H1 (cell line): ENCODE measurements at places on chromosomes 11 and 22.
A peak's percentile ranks its signal among the peaks of the same experiment; 100 is the strongest.

DNA sequence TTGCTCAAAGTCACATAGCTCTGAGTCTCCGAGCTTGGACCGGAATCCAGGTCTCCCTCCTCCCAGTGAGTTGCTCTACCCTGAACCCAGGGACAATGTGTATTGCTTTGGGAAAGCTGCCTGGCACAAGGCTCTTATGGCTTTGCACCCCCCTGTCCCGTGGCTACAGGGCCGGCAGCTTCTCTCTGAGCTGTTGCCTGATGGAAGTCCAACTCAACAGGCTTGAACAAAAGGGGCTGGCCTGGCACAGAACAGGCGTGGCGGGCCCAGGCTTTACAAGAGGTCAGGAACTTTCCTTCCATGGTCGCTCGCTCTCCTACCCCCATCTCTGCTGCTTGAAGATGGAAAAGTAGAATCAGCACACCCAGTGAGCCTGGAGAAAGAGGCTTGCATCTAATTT, 34.3 kb downstream of the MYEOV start:
- DNase-seq: peak; percentile 17

- no peak for DNase-seq
These were observed 48.0 kb downstream of the IGLL5 start for GRCh38 chr22:22935546-22936157.

- no peak for DNase-seq
These were observed 32.6 kb downstream of the WNT11 start for GRCh38 chr11:76173663-76174062.

DNA sequence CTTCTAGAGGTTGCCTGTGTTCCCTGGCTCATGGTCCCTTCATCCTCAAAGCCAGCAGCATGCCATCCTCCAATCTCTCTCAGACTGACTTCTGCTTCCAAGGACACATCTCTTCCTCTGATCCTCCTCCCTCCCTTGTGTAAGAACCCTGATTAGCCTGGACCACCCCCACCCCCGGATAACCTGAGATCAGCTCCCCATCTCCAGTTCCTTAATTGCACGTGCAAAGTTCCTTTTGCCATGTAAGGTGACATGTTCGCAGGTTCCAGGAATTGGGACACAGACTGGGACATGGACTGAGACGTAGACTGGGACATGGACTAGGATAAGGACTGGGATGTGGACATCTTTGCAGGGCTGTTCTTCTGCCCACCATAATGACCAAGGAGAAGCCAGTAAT, 925.3 kb downstream of the TBC1D22A start:
- peak; percentile 0 for DNase-seq

- no peak for DNase-seq
These were observed 9.7 kb downstream of the MRTFA start for GRCh38 chr22:40626851-40627250.

GRCh38 chr11:65356394-65356972, 1.9 kb downstream of the TIGD3 start:
- no peak for DNase-seq

- no peak for DNase-seq
These were observed 1.8 kb downstream of the C11orf68 start for GRCh38 chr11:65917077-65917433.

DNA sequence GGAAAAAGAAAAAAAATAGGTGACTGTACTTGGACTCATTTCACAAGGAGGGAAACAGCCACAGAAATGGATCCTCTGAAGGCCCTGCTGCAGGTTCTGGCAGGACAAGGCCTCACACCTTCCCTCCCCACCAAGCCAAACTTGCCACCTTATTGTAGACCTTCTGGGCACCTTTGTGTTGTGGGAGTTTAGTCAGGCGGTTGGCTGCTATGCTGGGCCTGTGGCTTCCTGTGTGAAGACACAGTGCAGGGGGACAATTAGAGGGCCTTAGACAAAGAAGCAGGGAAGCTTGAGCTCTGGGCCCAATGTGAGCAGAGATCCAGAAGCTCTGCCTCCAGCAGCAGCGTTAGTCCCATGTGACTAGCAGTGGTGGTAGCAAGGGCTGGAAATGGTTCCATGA, 4.2 kb downstream of the RAB1B start:
- no peak for DNase-seq

GRCh38 chr11:46930089-46930488, 6.5 kb upstream of the CSTPP1 start:
- no peak for DNase-seq

DNA sequence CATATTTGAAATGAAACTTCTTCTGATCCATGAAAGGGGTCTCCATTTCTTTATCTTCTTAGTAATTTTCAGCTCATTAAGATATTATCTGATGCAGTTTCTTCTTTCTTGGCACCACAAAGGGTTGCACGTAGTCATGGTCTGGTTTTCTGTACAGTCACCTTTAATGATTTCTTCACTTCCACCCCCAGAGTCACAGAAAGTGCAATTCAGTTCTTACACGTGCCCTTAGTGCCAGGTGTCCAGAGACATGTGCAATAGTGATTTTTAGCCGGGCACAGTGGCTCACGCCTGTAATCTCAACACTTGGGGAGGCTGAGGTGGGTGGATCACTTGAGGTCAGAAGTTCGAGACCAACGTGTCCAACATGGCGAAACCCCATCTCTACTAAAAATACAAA, 202.8 kb upstream of the MTNR1B start:
- DNase-seq: no peak

GRCh38 chr22:44211256-44211945, 30.7 kb downstream of the PARVG start:
- no peak for DNase-seq

- DNase-seq: no peak
These were observed 147.0 kb upstream of the NTM start for GRCh38 chr11:131223198-131223991.

- DNase-seq: no peak
These were observed 14.5 kb downstream of the DGCR2 start for GRCh38 chr22:19107730-19108074.

DNA sequence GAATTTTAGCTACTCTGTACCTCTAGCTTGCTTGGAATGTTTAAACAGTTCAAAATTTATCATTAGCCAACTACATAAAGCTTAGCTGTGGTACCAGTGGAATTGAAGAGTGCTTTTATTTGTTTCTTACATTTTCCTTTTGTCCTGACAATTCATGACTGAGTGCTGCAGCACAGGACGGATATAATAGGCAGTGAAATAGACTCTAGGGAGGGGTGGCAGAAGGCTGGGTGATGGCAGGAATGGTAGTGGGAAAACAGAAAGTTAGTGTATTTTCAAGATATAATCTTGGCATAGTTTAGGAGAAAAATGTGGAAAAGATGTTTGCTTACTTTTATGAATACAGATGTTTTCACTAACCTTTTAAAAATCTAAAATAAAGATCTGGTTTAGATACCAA, 31.1 kb upstream of the ARHGAP32 start:
- DNase-seq: no peak

DNA sequence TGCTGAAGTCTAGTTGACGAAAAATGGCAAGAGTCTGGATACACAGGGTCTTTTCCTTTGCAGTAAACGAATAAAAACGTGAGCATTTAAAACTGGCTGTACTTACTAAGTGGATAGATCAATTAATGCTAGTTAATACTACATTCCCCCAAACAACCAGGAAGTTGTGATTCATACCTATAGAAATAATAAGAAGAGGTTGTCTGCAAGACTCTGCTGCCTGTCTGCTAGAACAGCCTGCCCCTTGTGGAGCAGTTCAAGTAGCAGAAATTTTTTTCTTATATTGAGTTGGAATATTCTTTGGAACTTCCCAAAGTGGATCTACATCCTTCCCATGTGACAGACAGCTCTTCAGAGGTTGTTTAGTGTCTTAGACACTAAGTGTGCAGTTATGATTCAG, 86.8 kb downstream of the TEAD1 start:
- DNase-seq: no peak

DNA sequence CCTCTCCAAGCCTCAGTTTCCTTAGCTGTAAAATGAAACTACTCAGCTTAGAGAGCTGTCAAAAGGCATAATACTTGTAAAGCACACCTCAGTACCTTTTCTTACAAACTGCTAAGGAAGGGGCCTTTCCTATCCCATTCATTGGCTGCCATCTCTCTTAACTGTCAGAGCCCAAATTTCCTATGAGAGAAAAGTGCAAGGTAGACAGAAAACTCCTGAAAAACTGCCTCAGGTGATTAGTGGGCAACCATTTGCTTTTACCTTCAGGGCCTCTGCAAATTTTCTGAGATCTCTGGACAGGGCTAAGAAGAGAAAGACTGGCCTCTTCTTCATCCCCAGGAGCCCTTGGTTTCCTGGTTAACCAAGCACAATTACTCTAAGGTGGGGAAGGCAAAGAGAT, 13.8 kb downstream of the LARGE1 start:
- DNase-seq: no peak

DNA sequence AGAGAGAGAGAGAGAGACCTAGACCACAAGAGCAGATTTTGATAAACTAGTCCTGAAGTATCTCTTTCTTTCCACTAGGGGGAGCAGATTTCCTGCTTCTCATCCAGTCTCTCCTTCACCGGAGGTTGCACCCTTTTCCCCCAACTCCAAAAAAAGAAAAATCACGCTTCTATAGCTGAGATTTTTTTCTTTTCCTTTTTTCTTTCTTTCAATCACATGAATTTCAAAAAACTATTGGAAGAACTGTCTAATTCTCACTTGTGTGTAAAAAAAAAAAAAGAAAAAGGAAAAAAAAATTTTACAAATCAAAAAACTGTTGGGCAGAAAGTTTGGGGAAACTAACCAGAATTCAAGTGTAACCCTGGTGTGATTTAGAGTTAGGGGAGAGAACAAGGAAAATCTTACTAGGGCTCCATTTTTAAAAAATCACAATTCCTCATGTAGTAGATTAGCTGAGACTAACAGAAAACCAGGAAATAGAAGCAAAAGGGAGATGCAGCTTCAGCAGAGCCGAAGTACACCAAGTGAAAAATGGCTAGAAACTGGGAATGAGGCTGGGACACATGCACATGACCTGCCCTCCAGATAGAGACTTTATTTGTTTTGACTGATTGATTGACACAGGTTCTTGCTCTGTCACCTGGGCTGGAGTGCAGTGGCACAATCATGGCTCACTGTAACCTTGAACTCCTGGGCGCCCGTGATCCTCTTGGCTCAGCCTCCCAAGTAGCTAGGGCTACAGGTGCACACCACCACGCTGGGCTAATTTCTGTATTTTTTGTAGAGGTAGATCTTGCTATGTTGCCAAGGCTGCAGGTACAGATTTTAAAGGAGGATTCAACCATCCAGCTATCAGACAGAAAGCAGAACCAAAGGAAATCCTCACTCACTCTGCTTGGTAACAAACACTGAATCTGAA, 27.1 kb downstream of the SDHD start:
- DNase-seq: no peak

GRCh38 chr11:66316849-66317251, at the start of gene CD248:
TSS of gene CD248 (minus strand) at chr11:66317044. CDS start at chr11:66317027, 17 bp downstream.
- DNase-seq: no peak

DNA sequence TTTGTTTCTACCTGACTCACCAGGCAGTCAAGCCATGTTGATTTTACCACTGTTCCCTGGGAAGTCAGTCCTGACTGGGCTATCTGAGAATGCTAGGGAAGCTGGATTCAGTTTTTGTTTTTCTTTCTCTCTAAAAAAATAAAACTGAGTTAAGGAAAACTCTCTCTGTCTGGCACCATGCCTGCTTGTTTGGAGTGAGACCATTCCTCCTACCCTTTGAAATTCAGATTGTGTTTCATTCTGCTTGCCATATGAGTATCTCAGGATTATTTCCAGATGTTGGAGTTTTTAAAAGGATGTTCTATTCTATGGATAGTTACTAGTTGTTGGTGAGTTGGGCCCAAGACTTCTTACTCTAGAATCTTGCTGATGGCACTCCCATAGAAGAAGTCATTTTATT, 1917.0 kb downstream of the LRRC4C start:
- no peak for DNase-seq

DNA sequence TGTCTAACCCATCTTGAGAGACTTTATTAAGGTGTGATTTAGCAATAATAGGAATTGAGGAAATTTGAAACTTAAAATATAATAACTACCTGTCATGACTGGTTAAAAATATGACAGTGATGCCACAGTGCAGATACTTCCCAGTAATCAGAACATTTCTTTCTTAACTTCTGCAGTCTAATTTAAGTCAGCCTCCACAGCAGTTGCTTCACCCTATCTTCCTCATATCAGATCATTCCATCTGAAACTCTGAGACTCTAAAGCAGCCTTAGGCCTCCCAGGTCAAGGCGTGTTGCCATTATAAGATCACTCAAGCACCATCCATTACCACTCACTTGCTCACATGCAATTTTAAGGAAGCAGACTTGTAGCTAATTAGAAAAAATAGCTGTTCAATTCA, 302.2 kb downstream of the AASDHPPT start:
- DNase-seq: no peak

GRCh38 chr11:83723999-83724398, 437.8 kb upstream of the CCDC90B start:
- DNase-seq: no peak

- no peak for DNase-seq
These were observed 779 bp downstream of the SELENOH start for GRCh38 chr11:57742087-57742452.

DNA sequence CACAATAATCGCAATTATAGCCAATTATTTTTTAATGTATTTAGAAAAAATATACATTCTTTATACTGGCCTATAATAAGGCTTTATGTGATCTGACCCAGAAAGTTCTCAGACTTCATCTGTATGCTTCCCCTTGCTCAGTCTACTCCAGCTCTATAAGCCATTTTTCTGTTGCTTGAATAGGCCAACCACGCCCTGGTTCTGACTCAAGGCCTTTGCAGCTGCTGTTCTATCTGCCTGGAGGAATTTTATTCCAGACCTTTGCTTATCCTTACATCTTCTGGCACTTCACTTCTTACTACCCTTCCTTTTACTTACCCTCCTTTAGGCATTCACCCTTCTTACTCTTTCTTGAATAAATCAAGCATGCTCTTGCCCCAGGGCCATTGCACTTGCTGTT, 54.9 kb upstream of the PDE3B start:
- no peak for DNase-seq

- peak; percentile 83 for DNase-seq
These were observed 1.4 kb downstream of the BDNF start for GRCh38 chr11:27698872-27699241.

DNA sequence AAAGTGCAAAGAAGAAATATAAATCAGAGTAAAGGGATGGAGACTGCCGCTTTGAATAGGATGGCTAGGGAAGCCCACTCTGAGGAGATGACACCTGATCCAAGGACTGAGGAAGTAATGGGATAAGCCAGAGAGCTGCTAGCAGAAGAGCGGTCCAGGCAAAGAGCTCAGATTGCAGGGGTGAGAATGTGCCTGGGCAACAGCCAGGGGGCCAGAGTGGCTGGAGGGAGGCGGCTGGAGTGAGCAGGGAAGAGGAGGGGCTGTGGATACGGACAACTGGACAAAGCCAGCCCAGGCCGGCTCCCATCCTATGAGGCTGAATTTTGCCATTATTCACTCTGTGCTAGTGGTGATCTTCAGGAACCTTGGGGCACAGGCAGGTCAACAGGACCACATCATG, 360.3 kb upstream of the SYN3 start:
- no peak for DNase-seq

DNA sequence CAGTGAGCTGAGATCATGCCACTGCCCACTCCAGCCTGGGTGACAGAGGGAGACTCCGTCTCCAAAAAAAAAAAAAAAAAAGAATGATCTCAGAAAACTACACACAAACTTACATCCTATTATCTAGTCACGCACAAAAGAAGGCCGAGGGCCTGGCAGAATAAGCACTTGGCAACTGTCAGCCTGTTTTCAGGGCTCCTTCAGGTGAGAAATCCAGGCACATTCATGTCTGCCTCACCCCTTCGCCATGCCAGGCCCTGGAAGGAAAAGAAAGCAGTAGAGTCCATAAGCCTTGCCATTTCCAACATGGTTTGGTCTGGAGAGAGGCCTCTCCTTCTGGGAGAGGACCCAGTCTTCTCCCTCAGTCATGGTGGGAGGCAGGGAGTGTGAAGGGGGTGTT, 30.9 kb downstream of the C11orf58 start:
- no peak for DNase-seq

GRCh38 chr11:87019613-87020271, 18.0 kb upstream of the TMEM135 start:
- DNase-seq: no peak
